ENCODE measurements at places on chromosomes 7 and 10.

- DNase-seq: no peak
These were observed 138.4 kb upstream of the IGFBP3 start for GRCh38 chr7:46059308-46060020.

- DNase-seq: no peak
These were observed 20.0 kb downstream of the CLIP2 start for GRCh38 chr7:74309181-74309580.

- DNase-seq: no peak
These were observed 48.9 kb downstream of the LRGUK start for GRCh38 chr7:134176037-134176350.

GRCh38 chr10:29199941-29200679 lies 88.8 kb upstream of the LYZL1 start:
- DNase-seq: no peak

GRCh38 chr7:45256309-45256708 lies 98.7 kb downstream of the RAMP3 start:
- DNase-seq: no peak

DNA sequence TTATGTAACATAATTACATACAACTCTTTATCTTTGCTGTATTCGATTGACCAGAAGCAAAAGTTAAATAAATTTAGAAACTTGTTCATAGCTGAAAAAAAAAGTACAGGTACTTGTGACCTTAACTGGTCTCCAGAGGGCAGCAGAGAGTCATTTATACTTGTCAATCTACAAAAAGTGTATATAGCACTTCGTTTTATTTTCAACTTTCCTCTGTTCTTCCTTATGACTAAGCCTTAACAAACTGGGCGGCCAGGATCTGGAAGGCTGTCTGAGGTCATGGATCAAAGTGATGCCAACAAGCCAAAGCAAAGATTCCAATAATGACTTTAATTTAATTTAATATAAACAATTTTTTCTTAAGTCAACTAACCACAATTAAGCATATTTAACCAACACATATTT lies 29.8 kb downstream of the C10orf67 start:
- DNase-seq: peak; percentile 30

DNA sequence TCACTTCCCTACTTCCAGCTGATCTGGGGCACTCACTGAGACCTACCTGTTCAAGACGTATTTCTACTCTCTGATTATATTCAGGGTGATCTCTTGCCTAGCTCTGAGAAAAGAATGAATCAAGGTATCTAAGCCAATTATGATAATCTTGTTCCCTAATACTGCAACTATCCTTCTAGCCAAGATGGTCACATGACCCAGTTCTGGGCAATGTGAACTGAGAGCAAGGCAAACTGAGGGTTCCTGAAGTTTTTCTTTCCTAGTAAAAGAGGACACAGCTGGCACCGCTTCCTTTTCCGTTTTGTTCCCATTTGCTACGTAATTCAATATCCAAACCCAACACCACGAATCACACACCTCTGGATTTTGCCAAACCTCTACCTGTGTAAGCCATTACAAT lies 5.9 kb upstream of the GPAM start:
- DNase-seq: no peak

GRCh38 chr10:115092555-115093285 lies 445 bp upstream of the ATRNL1 start:
- DNase-seq: peak; percentile 43

- DNase-seq: no peak
These were observed 2.5 kb downstream of the SCIN start for GRCh38 chr7:12572941-12573575.

GRCh38 chr7:106561151-106561550 lies 99.8 kb downstream of the CCDC71L start:
- no peak for DNase-seq

GRCh38 chr10:76885816-76886215 lies 751.8 kb downstream of the KCNMA1 start:
- DNase-seq: no peak

DNA sequence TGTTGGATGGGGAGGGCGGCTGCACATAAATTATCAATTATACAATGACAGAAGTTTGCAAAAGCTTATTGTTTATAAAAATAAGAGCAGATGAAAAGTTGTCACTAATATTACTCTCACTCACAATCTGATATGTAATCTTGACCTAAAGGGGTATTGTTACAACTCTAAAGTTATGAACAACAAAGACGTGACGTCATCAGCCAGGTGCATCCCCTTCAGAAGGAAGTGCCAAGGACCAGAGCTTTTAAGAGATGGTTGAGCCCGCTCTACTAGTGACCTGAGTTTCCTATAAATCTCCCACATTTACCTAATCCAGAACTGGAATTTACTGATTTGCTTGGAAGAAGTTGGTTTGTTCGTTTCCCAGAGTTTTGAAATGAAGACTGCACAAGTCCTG lies 247.7 kb upstream of the MGMT start:
- DNase-seq: no peak

DNA sequence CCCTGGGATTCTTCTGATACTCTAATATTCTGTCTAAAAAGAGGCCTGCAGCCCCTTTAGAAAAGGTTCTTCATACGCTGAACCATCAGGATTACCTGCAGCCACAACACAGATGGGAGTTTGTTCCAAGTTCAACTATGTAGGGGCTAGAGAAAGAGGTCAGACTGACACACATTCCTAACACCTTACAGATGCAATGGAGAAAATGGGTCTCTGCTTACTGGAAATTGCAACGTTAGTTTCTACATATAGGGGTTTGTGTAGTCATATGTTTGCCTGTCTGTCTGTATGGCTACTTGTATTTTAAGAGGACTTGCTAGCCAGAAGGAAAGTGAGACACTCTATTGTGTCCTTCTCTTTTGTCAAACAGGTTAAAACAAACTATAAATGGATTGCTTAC lies 618.5 kb downstream of the INHBA start:
- DNase-seq: no peak

GRCh38 chr10:14074062-14074884 lies 256.5 kb downstream of the FRMD4A start:
- peak; percentile 94 for DNase-seq

- no peak for DNase-seq
These were observed 6.9 kb upstream of the LFNG start for GRCh38 chr7:2512713-2513112.

DNA sequence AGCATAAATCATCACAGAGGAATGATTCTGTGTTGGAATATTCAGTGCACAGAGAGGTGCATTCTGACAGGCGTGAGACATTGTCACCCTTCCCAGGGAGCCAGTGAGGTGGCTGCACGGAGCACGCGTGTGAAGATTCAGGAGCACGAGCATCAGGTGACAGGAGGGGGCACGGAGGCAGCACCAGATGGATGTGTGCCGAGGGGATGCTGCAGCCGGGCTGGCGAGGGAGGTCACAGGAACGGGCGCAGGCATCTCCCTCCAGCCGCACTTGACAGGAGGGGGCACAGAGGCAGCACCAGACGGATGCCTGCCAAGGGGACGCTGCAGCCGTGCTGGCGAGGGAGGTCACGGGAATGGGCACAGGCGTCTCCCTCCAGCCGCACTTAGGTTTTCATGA lies 66.5 kb downstream of the DIP2C start:
- DNase-seq: no peak

GRCh38 chr7:133534816-133535215 lies 281.9 kb downstream of the EXOC4 start:
- no peak for DNase-seq

GRCh38 chr10:24935504-24936292 lies 16.7 kb downstream of the PRTFDC1 start:
- no peak for DNase-seq

- DNase-seq: no peak
These were observed 7.2 kb upstream of the PYROXD2 start for GRCh38 chr10:98422182-98422581.

DNA sequence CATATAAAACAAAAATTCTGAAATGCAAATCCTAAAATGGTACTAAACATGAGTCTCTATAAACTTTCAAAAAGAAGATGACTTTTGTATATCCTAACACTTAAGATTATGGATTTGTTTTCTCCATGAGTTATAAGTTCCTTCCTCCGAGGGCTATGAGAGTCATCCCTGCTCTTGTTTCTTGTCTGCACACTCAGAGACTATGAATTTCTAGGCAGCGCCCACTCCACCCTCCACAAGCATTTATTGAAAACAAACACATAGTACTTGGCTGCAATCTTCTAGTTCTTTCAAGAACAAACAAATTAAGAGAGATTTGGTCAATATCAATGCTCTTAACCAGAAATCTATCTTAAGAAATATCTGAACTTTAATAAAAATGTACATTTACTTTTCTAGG lies 211.7 kb downstream of the DKK1 start:
- DNase-seq: peak; percentile 31

Measured in AG08396 (cell line).